Stimulated activated CD4-positive, alpha-beta T cell treated with anti-CD3 and anti-CD28 coated beads, Interleukin-2, amount 100 ng/mL, for 4 hours (primary cell): ENCODE measurements at places on chromosomes 7 and 10.

DNA sequence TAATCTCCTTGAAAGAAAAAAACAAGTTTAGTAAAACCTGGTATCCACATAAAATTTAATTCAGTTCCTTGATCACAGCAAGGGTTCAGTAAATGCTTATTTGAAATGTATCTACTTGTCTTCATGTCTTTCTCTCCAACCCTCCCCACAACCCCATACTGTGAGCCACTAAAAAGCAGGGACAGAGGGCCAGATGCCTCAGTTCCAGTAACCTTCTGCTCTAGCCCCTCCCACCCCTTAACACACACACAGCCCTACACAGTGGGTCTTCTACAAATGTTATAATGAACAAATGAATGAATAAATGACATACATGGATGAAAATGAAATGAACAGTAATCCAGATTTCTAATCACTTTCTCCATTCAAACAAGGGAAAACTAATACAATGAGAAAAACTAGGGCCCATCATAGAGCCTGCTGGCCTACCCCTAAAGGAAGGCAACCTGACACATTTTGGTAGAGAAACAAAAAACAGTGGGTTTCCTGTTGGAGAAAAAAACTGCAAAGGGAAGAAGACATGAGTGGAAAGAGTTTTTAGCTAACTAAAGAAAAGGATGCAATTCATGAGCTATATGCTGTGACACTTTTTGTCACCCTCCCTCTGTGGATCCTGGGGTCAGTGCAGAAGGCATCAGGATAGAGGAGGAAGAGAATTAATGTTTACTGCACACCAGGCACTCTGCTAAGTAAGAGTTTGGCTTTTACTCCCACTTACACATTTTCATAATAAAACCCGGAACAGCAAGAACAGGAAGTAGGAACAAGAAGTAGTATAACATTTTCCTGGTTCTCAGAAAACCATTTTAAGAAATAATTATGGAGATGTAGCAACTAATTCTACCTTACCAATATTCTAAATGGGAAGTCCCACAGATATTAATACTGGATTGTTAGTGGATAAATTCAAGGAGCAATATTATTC lies 38.1 kb downstream of the ELMO1 start:
- no peak for DNase-seq

DNA sequence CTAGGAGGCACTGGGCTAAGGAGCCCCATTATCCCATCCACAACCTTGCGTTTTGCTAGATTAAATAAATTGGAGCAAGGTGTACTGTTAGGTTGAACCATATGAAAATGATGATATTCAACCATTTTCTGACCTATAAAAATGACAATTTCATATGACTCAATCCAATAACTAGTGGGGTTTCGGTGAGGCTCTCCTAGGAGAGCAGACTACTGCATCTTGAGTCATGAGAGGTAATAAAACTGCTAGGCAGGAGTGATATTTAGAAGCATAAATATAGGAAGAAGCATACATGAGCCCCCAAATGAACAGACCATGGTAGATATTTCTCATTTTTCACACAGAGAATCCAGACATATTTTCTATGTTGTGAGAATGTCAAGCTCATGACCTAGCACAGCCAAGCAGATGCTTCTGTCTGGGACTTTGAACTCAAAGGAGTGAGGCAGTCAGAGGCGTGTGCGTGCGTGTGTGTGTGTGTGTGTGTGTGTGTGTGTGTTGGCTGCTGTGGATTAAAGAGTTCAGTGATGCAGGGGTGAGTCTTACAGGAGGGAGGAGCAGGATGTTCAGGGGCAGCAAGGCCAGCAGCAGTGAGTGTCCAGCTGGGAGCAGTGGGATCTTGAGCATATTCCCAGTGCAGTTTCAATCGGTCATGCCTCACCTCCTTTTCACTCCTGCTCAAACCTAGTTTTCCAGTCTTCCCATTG lies 17.8 kb upstream of the WDR11 start:
- no peak for DNase-seq

DNA sequence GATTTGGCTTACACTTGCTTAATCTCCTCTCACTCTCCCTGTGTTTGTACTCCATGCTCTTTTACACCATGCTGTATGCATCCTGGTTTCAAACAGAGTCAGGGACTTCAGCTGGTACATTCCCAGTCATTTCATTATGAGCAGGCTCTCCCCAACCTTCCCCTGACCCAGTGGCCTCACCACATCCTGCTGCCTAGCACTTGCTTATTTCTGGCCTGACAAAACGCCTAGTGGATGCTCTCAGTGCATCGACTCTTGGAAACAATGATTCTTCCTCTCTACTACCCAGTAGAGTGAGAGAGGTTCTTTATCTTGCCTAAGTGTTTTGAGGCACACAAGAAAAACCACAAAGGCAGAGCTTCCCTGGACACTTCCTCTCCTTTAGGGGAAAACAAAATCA lies 63.4 kb downstream of the CAV1 start:
- DNase-seq: no peak

DNA sequence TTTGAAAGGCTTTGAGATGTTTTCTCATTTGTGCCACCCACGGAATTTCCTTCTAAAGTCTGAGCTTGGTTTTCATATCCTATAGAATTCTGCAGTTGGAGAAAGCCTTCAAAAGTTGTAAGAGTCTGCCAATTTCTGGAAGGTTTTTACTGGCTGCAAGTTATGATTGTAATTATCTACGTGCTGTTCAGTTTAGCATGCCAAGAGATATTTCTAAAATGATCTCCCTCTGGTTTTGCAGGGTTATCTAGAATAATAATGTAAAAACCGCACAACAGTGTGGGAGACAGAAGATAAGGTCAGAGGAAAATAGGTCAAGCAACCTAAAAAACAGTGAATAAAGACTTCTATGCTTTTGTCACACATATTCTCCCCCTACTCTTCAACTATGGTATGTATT lies 69.3 kb downstream of the MTERF1 start:
- DNase-seq: no peak

GRCh38 chr7:96202102-96202501 lies 119.8 kb downstream of the SLC25A13 start:
- no peak for DNase-seq

GRCh38 chr7:98034081-98035035 lies 44.4 kb upstream of the OCM2 start:
- DNase-seq: no peak

GRCh38 chr7:116652793-116653192 lies 19.2 kb upstream of the MET start:
- no peak for DNase-seq

DNA sequence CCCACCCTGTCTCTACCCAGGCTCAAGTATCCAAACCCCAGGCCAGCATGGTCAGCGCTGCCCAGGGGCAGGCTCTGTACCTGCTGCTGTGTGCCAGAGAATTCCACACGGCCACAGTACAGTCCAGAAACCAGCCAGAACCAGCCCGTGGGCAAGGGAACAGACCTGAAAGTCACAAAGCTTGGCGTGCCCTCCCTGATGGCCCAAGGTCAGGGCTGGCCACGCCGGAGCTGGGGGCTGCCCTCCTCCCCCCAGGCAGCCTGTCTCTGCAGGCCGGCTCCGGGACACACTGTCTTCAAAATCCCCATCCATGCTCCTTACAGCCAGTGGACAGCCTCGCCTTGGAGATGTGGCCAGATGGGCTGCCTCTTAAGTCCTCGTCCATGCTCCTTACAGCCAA lies 78.4 kb downstream of the CTBP2 start:
- DNase-seq: no peak

- peak; percentile 50 for DNase-seq
Observed at GRCh38 chr7:26365077-26365900, 73.6 kb downstream of the SNX10 start.

DNA sequence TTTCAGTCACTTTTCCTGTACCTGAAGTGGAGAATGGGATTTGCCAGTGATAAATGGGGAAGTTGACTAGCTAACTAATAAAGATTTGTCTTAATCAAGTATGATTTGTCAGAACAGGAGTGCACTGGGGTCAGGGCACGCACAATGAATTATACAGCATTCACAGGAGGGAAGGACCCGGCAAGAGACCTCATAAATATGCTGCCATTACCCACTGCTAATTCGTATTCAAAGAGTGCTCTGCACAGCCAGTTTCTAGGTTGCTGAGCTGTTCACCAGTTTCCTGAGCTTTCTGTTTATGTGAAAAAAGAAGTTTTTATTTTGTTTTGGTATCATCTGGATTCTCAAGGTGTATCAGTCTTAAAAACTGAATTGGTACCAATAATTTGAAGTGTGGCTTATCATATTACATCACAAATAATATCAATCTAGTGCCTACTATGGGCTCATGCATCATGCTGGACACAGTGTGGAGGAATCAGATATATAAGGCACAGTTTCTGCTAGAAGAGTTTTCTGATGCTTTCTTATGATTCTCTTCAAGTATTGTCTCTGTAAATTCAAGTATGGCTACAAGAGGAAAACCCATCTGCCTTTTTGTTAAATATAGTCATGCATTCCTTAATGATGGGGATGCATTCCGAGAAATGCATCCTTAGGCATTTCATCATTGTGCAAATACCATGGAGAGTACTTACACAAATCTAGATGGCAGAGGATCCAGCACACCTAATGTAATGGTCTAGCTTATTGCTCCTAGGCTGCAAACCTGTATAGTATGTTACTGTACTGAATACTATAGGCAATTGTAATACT lies 202.2 kb downstream of the VTI1A start:
- DNase-seq: no peak

DNA sequence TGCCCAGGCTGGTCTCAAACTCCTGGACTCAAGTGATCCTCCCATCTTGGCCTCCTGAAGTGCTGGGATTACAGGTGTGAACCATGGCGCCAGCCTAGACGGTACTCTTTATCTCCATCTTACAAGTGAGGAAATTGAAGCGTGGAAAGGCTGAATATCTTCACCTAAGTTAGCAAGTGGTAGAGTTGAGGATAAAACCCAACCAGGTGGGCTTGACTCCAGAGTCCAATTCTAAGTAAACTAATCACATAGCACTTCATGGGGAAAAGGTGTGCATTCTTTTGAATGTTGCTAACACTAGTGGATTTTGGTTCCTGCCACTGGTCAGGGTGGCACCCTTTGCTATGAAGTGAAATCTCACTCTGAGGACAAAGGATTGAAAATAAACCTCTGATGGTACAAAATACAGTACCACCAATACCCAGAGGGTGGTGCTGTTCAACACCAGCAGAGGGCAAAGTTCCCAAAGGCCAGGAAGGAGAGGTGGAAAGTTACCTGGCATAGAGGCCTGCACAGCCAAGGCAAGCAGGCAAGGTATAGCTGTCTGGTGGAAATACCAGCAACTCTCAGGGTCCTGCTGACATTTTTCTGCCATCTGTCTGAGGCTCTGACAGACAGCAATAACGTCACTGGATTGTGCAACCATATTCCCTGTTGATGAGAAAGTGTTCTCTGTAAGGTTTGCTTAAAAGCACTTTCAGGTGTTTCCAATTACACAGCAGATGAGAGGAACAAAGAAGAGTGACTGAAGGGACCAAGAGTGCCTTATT lies 17.6 kb downstream of the ZDHHC16 start:
- peak; percentile 14 for DNase-seq

GRCh38 chr7:95910341-95910740 lies 138.0 kb downstream of the DYNC1I1 start:
- DNase-seq: no peak

DNA sequence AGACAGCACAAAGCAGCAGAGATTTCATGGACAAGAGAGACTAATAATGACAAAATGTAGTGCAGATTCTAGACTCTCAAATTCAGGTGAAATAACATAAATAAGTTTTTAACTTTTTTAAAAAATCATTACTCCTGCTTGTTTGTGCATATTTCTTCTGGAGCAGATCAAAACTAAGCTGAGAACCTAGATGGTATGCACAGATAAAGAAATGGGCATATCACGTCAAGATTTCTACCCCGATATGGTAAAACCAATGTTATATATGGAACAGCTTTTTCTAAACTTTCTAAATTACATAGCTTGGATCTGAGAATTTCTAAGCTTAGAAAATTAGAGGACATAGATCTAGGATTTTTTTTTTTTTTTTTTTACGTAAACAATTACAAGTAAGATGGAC lies 18.2 kb downstream of the TWIST1 start:
- DNase-seq: no peak

- DNase-seq: no peak
Observed at GRCh38 chr7:35828817-35829216, 28.0 kb downstream of the SEPTIN7 start.

GRCh38 chr7:5626498-5626897 lies 155.0 kb downstream of the RNF216 start:
- DNase-seq: no peak

- DNase-seq: peak; percentile 15
Observed at GRCh38 chr7:116209561-116210070, 723 bp upstream of the TES start.

DNA sequence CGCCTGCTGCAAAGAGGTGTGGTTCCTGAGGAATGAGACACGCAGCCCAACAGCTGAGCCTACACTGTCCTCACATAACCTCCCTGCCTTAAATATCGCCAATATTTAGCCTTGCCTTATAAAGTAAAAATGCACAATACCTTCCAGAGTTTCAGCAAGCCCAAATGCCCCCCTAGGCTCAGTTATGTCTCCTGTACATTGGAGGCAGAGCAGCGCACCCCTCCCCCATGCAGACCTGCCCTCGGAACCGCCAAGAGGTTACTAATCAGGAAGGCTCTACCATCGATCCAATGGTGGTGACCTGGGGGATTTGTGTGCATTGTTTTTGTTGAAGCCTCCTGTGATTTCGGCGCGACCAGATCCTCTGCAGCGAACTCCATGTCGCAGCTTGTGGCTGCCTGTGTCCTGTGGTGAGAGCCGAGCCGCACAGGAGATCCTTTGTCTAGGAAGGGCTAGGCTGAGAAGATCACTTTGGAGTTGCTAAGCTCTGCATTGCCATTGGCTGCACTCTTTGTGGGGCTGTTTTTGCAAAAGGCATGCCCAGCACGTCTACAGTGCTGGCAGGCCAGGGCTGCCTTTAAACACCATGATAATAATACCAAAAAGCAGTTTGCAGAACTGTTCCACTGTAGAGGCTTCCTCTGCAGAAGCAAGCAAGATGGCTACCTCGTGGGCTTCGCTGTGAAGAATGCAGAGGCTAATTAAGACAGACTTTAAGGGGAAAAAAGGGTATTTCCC lies 40.1 kb downstream of the TET1 start:
- DNase-seq: no peak

DNA sequence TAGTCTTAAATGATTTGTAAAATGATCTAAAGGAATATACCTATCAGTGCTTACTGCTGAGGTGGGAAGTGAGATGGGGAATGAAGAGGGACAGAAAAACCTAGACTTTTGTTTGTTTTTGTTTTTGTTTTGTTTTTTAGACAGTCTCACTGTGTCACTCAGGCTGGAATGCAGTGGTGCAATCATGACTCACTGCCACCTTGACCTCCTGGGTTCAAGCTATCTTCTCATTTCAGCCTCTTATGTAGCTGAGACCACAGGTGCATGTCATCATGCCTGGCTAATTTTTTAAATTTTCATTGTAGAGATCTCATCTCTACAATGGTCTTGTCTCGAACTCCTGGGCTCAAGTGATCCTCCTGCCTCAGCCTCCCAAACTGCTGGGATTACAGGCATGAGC lies 116.4 kb upstream of the SEM1 start:
- no peak for DNase-seq

- DNase-seq: no peak
Observed at GRCh38 chr10:132671228-132672154, 114.5 kb downstream of the NKX6-2 start.

- no peak for DNase-seq
Observed at GRCh38 chr10:27819781-27820531, 74.3 kb upstream of the MKX start.
